Stimulated activated CD4-positive, alpha-beta T cell treated with anti-CD3 and anti-CD28 coated beads, TNF-alpha, amount 100 ng/mL, for 1 hour (primary cell): ENCODE measurements at places on chromosomes 2 and 18.

DNA sequence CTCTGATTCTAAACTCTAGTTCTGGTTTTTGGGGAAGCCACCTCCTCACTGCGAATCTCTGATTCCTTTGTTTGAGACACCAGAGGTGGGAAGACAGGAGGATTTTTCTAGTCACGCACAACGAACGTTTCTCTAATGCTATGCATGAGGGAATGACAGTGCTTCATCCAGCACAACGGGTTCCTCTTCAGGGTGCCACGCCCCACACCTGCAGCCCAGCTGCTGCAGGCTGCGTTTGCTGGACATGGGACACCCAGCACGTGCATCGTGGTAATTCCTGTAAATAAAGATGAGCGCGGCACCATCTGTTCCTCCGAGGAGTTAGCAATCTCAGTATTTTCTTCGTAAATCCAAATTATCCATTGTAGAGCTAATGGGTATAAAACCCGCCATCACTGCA is 37.5 kb upstream of the TPO start:
- no peak for DNase-seq

DNA sequence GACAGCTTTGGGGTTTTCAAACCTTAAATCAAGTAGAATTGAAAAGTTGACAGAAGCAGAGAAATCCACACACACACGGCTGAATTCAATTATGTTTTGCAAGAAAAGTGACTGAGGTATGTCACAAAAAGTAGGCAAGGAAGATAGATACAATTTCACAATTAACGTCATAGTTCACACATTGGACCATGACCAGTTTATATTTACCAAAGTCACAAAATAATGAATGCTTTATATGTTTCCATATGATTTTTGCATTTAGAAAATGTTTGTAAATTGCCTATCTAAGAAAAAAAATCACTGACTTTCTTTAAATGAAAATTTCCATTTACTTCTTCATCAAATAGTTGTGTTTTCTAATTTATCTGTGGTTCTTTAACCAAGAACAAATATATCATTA is 29.4 kb upstream of the ZNF516 start:
- no peak for DNase-seq

DNA sequence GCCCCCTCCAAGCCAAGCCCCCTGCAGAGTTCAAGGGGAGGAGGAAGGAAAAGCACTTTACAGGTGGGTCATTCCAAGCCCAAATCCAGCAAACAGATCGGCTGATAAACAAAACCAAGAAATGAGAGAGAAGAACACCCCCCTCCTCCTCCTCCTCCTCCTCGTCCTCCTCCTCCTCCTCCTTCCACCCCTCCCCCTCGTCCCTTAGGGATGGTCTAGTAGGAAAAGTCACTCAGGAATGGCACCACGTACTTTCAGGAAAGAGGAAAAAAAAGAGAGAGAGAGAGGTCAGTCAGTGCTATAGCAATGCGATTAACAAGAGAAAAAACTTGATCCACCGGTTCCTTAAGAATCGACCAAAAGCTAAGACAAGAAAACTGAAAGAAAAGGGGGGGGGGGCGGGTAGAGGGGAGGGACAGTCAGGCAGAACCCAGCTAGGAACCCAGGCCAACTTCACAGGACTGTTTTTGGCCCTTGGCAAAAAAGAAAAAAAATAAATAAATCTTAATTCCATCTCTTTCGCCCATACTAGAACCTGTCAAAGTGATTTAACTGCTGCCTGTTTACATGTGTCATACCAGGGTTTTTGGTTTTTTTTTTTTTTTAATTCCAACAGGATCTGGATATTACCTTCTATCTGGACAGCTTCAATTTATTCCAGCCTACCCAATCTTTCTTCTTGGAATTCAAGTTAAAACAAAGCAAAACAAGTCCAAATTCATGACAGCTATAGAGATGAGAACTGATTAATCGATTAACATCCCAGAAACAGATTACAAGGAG is 906 bp downstream of the IKZF2 start:
- no peak for DNase-seq

DNA sequence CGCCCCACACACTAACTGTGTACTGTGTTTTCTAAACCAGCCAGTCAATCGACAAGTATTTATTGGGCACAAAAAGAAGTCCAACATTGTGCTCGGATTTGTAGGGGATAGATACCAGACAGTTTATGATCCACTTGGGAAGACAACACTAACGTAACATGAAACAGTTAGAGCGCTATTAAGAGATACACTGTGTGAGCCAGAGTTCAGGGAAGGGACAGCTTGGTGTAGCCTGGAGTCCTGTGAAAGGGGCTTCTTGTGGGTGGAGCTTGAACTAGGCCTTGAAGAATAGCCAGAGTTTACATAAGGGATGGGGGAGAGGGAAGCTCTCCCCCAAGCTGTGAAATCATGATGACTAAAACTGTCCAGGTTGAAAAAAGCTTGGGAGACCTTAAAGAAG is 176.4 kb upstream of the TCF4 start:
- DNase-seq, result no peak

GRCh38 chr2:156242874-156243273 is 89.6 kb downstream of the NR4A2 start:
- no peak for DNase-seq

GRCh38 chr2:215269397-215270117 is 42.3 kb upstream of the ATIC start:
- peak; percentile 9 for DNase-seq

DNA sequence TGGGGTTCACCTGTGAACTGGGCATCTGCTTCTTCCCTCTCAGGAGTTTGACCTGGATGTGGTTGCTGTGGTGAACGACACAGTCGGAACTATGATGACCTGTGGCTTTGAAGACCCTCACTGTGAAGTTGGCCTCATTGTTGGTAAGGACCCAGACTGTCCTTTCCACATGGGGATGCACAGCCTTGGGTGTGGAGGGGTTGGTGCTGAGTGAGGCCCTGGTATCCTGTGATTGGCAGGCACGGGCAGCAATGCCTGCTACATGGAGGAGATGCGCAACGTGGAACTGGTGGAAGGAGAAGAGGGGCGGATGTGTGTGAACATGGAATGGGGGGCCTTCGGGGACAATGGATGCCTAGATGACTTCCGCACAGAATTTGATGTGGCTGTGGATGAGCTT is 52.3 kb downstream of the HK2 start:
- no peak for DNase-seq

GRCh38 chr2:239927424-239927981 is 97.6 kb downstream of the NDUFA10 start:
- peak; percentile 24 for DNase-seq

DNA sequence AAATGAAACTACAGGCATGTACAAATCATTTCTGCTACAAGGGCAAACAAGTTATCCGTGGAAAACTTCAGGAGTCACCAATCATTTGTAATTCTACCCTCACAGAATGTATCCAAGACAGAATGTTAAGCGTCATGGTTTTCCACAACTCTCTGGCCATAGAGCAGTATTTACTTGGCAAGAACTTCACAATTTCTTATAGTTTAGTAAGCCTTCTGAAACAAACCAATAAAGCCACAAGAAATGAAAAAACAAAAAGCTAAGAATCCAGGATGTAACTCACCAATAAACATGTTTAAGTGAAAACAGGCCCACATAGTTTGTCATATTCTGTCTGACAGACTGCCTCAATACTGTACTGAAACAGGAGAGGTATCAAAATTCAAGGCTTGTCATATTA is 70.3 kb downstream of the LNPK start:
- DNase-seq, result no peak

DNA sequence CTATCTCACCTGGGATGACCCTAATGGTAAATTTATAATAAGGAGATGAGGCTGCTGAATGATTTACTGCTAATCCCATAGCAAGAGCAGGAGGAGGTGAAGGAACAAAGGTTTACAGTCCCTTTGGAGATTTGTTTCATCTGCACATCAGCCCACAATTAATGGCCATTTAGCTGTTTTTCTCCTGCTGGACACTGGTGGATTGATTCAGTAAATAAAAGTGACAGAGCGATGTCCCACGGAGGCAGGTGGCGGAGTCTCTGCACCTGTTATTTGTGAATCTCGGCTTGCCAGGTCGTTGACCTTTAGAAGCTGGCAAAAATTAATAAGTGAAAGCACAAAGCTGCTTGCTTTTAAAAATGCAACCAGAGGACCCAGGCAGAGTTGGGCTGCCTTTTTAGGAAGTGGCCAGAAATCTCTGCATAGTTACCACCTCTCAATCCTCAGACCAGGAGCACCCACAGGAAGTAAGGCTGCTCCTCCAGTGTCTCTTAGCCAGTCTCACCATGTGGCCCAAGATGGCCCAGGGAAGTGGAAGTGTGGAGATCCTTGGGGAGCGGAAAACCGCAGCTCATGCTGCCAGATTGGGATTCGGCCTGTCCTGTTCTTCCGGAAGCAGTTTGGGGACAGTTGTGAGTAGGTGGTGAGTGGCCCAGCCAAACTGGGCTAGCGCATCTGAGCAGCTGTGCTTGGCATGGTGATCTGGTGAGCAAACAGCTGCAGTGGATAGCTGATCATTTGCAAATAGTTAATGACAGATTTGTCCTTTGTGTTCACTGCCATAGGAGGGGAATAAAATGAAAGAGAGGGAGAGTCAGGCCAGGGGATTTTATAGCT is 1005.7 kb upstream of the PIK3C3 start:
- DNase-seq, result no peak

GRCh38 chr18:63258749-63259566 is 60.6 kb downstream of the BCL2 start:
- no peak for DNase-seq

GRCh38 chr2:229126066-229126465 is 145.0 kb downstream of the PID1 start:
- no peak for DNase-seq

DNA sequence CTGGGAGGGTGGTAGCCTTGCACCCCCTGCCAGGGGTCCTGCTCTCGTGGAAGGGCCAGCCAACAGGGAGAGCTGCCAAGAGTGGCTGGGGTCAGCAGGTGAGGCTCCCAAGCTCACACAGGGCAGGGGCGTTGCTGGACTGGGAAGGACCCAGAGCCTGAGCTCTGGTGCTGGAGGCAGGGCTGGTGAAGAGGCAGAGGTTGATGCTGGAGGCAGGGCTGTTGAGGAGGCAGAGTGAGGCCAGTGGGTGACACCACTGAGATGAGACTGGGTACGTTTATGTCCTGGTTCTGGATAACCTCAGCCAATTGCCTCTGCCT is 7.0 kb downstream of the ADRA2B start:
- DNase-seq, result no peak

GRCh38 chr18:9094307-9095226 is 7.9 kb upstream of the NDUFV2 start:
- DNase-seq, result no peak

DNA sequence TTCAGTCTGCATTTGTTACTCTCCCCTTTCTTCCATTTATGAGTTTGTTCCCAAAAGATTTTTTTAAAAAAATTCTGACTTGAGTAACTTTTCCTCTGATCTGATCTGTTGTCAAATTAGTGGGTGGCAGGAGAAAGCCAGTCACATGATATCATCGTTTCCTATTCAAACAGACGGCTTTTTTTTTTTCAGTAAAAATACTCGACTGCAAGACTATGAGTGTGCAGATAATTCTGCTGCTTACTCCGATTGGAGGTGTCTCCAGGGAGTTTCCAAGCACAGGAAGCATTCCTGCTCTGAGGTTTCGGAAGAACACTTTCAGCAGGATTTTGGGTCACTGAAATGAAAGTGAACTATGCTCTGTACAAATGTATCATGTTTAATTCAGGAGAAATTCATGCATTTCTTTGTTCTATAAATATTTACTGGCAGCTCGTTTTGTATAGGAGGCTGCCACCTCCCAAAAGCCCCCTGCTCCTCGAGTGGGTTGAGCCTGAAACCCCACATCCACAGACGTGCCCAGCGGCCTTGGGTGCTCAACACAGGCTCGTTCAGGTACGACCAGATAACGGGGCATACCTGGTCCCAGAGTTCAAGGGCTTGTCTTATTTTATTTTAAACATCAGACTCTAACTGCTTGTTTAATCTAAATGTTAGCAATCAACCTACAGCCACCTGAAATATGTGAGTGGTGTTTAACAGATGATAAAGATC is 126.9 kb upstream of the ZNF516 start:
- no peak for DNase-seq

GRCh38 chr2:132671151-132671835 is 1.3 kb upstream of the LYPD1 start:
- DNase-seq, result no peak

DNA sequence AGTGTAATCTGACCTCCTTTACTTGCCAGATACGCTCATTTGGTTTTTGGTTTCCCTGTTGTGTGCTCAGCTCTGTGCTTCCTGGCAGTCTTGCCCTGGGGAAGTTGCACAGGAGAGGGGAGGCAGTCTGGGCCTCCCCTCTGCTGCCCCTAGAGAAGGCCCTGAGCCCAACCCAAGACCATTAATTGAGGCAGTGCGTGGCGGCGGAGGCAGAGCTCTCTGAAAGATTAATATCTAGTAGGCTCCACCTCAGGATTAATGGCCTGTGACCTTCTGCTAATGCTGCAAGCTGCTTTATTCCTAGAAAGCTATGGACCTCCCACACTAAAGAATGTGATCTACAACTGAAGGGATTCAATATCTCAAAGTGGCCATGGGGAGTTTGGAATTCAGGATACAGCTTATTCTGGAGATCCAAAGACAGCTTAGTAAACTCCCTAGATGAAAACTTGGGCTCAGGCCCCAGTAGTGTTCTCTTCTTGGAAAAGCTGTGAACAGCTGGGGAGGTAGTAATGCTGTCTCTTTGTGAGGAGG is 41.4 kb upstream of the MAPRE2 start:
- DNase-seq, result no peak

DNA sequence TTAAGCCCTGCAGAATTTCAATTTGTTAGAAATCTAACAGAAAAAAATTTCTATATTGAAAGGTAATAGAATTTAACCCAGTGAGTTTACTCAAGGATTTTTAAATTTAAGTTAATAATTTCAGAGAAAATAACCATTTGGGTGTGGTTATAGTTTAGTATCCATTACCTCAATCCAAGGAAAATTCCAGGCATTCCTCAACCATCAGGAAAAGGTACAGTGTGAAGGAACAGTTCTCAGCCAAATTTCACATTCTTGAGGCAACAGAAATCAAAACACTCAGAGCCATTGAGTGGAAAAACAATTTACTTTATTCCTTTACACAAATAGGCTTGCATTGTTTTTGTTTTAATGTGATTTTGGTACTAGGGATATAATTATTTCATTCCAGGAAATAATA is 45.6 kb downstream of the ONECUT2 start:
- no peak for DNase-seq

- no peak for DNase-seq
Measured at GRCh38 chr2:121598087-121598486, 51.2 kb downstream of the CLASP1 start.

GRCh38 chr2:134080386-134081089 is 173.3 kb upstream of the MGAT5 start:
- no peak for DNase-seq

DNA sequence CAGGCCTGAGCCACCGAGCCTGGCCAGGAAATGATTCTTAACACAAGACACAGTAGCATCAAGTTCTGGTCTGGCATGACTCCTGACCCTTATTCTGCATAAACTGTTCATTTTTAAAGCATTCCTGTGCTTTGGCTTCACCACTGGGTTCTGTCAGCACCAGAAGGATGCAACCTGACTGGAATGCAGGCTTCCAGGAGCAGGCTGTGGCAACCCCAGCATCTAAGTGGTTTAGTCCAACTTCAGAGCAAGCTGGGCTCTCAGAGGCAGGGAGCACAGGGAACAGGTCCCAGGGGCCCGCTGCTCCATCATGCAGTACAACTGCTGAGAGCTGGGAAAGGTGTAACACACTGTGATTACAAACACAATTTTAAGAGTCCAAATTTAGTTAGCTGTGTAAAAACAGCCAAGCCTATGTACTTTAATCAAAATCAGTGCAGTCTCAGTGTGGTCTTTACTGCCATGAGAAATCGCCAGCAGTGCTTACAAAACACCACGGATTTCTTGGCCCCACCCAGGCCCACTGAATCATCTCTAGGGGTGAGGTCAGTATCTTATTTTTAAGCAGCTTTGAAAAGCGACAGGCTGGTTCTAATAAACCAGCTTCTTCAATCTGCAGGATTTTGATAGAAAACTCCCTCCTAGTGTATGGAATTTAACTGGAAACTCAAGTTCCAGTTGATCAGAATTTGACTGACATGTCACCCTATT is 44.4 kb upstream of the TMEM182 start:
- no peak for DNase-seq
